ENCODE measurements at places on chromosomes 2 and 18. TPM values are rescaled to one million over a fixed set of nuclear protein-coding genes. Genes with fewer than 3 reads are reported as not detected.

The EGR4 gene
- total RNA-seq: not detected

The SRD5A2 gene
- not detected for total RNA-seq

The EDAR gene
- not detected for total RNA-seq

The IL1RN gene
- total RNA-seq: 5.0 TPM

The PAIP2B gene
- total RNA-seq: 6.1 TPM

The FBXO15 gene
- total RNA-seq: 2.2 TPM

The SMIM21 gene
- not detected for total RNA-seq

The EVX2 gene
- not detected for total RNA-seq

The FKBP1B gene
- total RNA-seq: 4.6 TPM

The CLASP1 gene
- 83.5 TPM for total RNA-seq

The RGPD8 gene
- 5.0 TPM for total RNA-seq

The RAPGEF4 gene
- total RNA-seq: not detected

The EFHD1 gene
- 15.0 TPM for total RNA-seq

The TMEM150A gene
- total RNA-seq: 5.3 TPM

The RTP5 gene
- not detected for total RNA-seq

The CKAP2L gene
- total RNA-seq: 17.7 TPM

The TNP1 gene
- not detected for total RNA-seq

The KCNK3 gene
- not detected for total RNA-seq

The STPG4 gene
- total RNA-seq: 6.5 TPM

The SNORC gene
- total RNA-seq: 20.0 TPM

The FIGN gene
- total RNA-seq: 3.1 TPM

The NEU4 gene
- 0.92 TPM for total RNA-seq

The CTAGE1 gene
- total RNA-seq: not detected

The UGT1A5 gene
- total RNA-seq: 91.2 TPM

The PIEZO2 gene
- total RNA-seq: not detected

The TLX2 gene
- total RNA-seq: 3.8 TPM

The RIT2 gene
- not detected for total RNA-seq

The MAPK4 gene
- not detected for total RNA-seq

The CYRIA gene
- total RNA-seq: 3.9 TPM

The TUBB8B gene
- total RNA-seq: not detected

The NDUFAF7 gene
- total RNA-seq: 21.9 TPM

Measured in PC-9 (cell line).